Muscle of arm (tissue), 14 donors: ENCODE measurements at places on chromosomes 13 and 19. TPM values are rescaled to one million over a fixed set of nuclear protein-coding genes. Genes with fewer than 3 reads are reported as not detected.

ZNF829 gene
- 5.8 TPM for polyA plus RNA-seq

GFY gene
- polyA plus RNA-seq, result not detected

KIR2DL1 gene
- not detected for polyA plus RNA-seq

CLDND2 gene
- polyA plus RNA-seq, result not detected

CEACAM21 gene
- polyA plus RNA-seq, result 1.7 TPM

C1QTNF9B gene
- polyA plus RNA-seq, result not detected
